ENCODE measurements at places on chromosomes 2 and 18.

DNA sequence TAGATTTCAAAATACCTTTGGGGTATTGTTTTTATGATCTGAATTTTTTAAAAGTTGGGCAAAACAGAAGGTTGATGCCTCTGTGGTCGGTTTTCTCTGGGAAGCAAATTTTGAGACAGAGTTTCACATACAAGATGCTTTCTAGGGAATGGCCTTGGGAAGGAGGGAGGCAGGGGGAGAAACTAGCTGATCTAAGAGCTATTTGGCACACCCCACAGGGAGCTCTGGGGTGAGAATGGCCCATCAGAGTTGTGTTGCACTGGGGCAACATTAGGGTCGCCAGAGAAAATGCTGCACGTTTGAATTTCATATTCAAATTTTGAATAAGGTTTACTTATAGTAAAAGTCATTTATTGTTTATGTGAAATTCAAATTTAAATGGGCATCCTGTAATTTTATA, 11.9 kb upstream of the ADAM23 start:
- DNase-seq, result no peak

- DNase-seq, result no peak
Measured at GRCh38 chr18:77990131-77990530, 740.5 kb downstream of the GALR1 start.

DNA sequence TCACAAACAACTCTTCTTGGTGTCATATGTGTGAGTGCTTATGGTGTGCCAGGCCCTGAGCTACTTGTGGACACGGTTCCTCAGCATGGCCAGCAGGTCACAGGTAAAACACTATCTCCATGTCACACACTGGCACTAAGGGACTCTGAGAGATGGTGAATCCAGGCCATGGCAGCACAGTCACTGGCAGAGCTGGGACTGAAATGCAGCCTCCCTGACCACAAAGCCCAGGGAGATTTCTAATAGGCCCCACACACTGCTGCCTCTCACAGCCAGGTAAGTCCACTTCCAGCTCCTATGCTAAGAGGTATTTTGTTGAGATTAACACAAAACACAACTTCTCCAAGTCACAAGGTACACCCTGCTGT, 92.0 kb downstream of the ACTR2 start:
- no peak for DNase-seq

- DNase-seq, result no peak
Measured at GRCh38 chr18:8835521-8835953, 130.2 kb downstream of the MTCL1 start.

DNA sequence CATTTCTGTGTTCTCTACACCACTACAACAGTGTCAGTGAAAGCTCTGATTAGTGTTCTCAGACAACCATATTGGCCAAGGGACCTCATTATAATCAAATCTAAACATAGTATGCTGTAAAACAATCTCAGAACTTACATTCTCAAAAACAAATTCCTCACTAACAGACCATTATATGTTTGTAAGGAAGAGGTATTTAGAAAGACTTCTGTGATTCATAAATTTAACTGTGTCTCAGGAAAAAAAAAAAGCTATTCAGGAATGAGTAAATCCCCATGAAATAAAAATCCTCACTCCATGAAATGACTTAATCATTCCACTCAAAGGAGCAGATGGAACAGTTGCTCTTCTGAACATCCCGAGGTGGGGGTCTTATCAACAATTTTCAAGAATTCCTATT, 413.0 kb downstream of the CDH2 start:
- no peak for DNase-seq

- no peak for DNase-seq
Measured at GRCh38 chr2:201465524-201465971, 14.0 kb downstream of the STRADB start.
